ENCODE measurements at places on chromosomes 13 and 19. TPM values are rescaled to one million over a fixed set of nuclear protein-coding genes. Genes with fewer than 3 reads are reported as not detected.

DNA sequence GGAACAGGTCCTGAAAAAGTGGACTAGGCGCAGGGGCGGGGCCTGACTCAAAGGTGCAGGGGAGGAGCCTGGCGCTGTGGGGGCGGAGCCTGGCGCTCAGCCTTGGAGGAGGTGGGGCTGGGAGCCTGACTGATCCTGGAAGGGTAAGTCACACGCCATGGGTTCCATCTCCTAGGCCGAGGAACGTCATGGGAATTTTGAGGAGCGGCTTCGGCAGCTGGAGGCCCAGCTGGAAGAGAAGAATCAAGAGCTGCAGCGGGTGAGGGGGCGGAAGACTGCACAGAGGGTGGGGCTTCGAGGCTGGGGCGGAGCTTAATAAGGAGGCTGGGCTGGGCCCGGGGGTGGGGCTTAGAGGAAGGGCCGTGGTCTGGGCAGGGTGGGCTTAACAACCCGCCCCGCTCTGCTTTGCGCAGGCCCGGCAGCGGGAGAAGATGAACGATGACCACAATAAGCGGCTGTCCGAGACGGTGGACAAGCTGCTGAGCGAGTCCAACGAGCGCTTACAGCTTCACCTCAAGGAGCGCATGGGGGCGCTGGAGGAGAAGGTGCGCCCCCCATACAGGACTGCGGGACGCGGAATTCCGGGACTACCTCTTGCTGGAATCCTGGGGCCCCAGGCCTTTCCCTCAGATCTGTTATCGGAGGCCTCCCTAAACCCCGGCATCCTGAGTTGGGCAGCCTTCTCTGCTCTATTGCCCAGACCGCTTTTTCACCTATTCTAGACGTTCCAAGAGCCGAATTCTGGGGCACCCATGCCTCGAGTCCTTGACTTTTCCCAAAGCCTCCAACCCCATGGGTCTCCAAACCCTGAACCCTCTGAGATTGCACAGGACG lies 14.5 kb downstream of the PPFIA3 start:
- peaks cover 4% of the 10 kb centered on the region for H3K27me3 ChIP-seq
- peak; percentile 73 for DNase-seq
- peaks cover 11% of the 10 kb centered on the region for H3K4me1 ChIP-seq
- H3K36me3 ChIP-seq, result peaks cover 1% of the 10 kb centered on the region

DNA sequence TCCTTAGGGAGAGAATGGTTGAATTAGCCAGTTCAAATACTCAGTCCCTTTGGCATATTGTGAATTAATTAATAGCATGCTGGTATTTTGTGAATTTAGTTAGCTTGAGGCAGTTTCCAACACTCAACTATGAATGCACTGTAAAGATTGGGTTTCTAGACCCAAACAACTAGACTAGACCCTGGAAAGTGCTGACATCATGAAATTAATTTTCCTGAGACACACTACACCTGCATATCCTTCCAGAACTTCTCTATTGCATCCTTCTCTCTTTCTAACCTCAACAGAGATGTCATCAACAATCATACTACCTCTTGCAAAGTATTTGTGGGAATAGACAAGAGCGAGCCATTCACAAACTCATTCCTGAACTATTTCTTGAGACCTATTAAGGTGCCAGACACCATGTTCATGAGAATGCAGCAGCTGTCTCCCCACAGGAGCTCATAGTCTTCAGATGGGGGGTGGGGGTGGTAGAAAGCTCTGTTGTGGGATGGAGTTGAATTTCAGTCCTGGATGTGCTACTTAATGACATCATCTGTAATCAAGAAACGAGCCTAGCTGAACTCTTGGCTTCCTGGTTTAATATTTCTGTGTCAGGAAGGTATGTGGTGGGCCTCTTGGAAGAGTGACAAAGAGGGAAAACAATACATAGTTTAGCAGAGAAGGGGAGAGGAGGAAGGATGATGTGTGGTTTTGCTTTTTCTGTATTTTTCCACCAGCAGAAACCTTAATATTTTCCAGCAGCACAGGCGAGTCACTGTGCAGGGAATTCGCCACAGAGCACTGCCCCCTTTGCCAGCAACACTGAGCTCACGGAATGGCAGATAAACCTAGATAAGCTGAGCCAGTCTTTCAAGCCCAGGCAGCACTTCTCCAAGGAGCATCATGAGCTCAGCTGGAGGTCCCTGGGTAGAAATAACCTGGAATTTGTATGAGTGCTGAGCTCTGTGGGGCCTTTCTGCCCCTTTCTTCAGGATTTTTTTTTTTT lies 53.1 kb upstream of the CYSLTR2 start:
- DNase-seq, result no peak
- peaks cover 6% of the 10 kb centered on the region for H3K4me1 ChIP-seq
- H3K4me3 ChIP-seq, result no peak overlapping the region
- no peaks in the 10 kb centered on the region for H3K36me3 ChIP-seq
- peaks cover 2% of the 10 kb centered on the region for H3K27me3 ChIP-seq

DNA sequence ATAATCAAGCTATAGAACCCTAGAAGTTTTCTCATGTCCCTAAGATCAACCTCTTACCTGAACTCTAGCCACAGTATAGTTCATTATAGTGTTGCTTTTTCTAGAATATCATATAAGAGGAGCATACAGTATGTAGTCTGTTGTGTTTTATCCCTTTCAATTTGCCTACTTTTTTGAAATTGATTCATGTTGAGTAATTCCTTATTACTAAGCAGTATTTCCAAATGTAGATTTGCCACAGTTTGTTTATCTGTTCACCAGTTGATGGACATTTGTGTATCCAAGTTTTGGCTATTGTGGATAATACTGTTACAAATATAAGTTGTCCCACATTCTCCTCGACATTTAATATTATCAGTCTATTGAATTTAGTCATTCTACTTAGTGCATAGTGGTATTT lies 138.0 kb downstream of the LMO7 start:
- no peak for DNase-seq
- H3K4me3 ChIP-seq, result no peak overlapping the region
- peak overlapping the region; percentile 26 for H3K27ac ChIP-seq
- peaks cover 22% of the 10 kb centered on the region for H3K36me3 ChIP-seq
- H3K27me3 ChIP-seq, result no peaks in the 10 kb centered on the region
- H3K4me1 ChIP-seq, result peaks cover 30% of the 10 kb centered on the region

DNA sequence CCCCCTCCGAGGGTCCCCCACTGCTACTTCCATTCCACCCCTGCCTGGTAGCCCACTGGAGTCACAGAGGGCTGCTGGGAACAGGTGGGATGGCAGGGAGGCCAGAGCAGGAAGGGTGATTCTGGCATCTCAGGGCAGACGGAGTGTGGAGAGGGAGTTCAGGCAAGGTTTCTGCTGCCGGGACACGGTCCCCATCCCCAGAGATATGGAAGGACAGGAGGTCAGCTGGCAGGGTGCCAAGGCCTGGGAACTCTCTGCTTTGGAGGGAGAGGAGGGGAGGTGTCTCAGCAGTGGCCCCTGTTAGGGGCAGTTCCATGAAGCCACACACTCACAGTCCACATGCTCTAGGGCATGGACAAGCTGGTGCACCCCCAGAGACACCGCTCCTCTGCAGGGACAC lies 68.1 kb downstream of the CHST8 start:
- H3K27me3 ChIP-seq, result peaks cover 9% of the 10 kb centered on the region
- no peak overlapping the region for H3K27ac ChIP-seq
- no peak overlapping the region for H3K4me3 ChIP-seq
- H3K36me3 ChIP-seq, result no peaks in the 10 kb centered on the region
- H3K4me1 ChIP-seq, result no peaks in the 10 kb centered on the region

GRCh38 chr19:19334063-19334988 lies 13.7 kb downstream of the MAU2 start:
- H3K36me3 ChIP-seq, result peaks cover 13% of the 10 kb centered on the region
- peak overlapping the region; percentile 38 for H3K27ac ChIP-seq
- H3K4me1 ChIP-seq, result peaks cover 5% of the 10 kb centered on the region
- H3K27me3 ChIP-seq, result no peaks in the 10 kb centered on the region

Gene DPF1
- 1.0 TPM for total RNA-seq

Measured in activated CD8-positive, alpha-beta T cell treated with anti-CD3 and anti-CD28 coated beads for 36 hours (primary cell).